ENCODE measurements at places on chromosomes 6 and 20.

- DNase-seq: no peak
Observed at GRCh38 chr6:122033564-122034181, 365.8 kb upstream of the HSF2 start.

- DNase-seq: no peak
Observed at GRCh38 chr6:157134402-157135047, 188.8 kb downstream of the TMEM242 start.

GRCh38 chr20:43974695-43975094 is 60.0 kb downstream of the TOX2 start:
- DNase-seq: no peak

GRCh38 chr6:4981761-4982160 is 22.1 kb downstream of the RPP40 start:
- DNase-seq: no peak

GRCh38 chr20:44336086-44336485 is 757 bp upstream of the R3HDML start:
- no peak for DNase-seq

DNA sequence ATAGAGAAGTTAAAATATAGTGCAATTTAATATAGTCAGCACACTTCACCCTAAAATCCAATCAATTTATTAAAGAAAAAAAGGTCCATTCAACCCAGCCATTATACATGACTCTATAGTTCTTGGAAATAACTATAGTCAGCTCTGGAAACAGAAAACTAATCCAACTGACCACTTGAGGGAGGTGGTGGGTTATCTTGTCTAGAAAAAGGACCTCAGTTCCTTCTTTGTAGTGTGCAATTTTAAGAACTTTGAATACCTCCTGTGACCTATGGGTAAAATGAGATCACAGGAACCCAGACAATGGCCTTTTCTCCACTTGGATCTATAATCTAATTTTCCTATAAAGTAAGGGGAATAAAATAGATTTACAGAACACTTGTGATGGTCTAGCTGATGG is 163.6 kb upstream of the CENPW start:
- no peak for DNase-seq

GRCh38 chr6:135149376-135149775 is 31.7 kb upstream of the MYB start:
- DNase-seq: no peak

- no peak for DNase-seq
Observed at GRCh38 chr20:54848262-54848661, 372.9 kb downstream of the DOK5 start.

- DNase-seq: no peak
Observed at GRCh38 chr6:1612299-1612973, 2.7 kb downstream of the FOXC1 start.

- DNase-seq: no peak
Observed at GRCh38 chr6:129235167-129236000, 352.4 kb downstream of the LAMA2 start.

GRCh38 chr6:110934381-110934898 is 24.1 kb upstream of the GTF3C6 start:
- DNase-seq: no peak

DNA sequence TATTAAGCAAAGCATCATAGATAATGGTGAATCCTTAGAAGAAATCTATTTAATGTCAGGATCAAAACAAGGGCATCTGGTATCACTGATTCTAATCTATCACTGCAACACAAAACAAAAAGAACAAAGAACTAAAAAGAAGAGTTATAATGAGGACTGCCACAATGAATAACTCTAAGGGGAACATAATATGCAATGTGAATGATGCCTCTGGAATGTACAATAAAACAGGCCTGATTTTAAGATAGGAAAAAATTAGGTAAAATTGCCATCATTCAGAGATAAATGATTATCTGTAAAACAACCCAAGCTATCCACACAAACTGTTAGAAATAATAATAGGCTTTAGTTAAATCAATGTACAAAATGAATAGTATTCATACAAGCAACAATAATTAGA is 936.7 kb upstream of the CITED2 start:
- DNase-seq: no peak

DNA sequence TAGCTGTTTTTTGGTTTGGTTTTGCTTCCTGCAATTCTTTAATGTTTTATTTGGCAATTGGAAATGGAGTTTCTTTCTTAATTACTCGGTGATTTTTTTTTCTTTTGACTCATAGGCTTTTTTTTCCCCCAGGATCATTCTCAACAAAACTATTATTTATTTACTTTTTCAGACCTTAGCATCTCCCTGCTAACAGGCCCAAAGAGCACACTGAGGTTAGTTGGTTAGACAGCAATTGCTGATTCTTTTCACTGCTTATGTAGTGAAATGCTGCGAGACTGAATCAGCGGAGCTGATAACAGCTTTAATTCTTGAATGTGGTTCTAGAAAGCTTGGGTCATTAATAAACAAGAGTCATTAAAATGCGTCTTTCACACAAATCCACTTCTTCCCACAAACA is 79.1 kb upstream of the ZFP64 start:
- no peak for DNase-seq

DNA sequence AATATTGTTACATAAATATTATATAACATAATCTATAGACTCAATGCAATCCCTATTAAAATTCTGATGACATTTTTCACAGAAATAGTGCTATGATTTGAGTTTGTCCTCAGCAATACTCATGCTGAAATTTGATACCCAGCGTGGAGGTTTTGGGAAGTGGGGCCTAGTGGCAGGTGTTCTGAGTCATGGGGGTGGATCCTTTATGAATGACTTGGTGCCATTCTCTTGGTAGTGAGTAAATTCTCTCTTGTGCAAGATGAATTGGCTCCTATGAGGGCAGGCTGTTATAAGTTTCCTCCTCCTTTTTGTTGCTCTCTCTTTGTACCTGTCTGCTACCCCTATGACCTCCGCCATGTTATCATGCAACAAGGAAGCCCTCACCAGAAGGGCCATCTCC is 65.8 kb downstream of the SHPRH start:
- DNase-seq: no peak

GRCh38 chr6:165545806-165546205 is 117.2 kb downstream of the PDE10A start:
- no peak for DNase-seq

- DNase-seq: no peak
Observed at GRCh38 chr20:47818996-47819609, 33.8 kb upstream of the SULF2 start.

GRCh38 chr20:46336735-46337134 is 28.4 kb upstream of the CDH22 start:
- no peak for DNase-seq

- DNase-seq: no peak
Observed at GRCh38 chr20:24808616-24809015, 140.5 kb upstream of the CST7 start.

- DNase-seq: no peak
Observed at GRCh38 chr6:142740449-142740848, 204.5 kb downstream of the HIVEP2 start.

DNA sequence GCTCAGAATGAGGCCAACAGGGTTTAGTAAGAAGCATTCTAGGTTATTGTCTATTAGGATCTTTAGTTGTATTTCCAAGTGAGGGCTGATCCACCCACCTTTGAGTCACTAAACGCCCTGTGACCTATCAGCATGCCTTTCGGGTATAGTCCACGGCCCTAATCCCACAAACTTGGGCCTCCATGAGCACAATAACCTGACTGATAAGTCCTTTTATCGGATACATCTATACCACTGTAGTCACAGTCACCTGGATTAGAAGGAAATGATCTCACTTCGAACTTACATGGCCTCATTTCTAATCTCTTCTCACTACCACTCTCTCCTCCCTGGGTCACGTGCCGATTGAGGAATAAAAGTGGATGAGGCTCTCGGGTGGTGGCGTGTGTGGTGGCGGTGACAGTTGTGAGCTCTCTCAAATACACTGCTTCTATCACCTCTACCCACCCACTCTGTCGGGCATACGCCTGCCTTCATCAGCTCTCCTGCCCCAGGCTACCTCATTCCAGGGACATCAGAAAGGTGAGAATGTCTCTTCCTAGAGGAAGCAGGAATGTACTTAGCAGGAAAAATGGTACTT is 65.2 kb downstream of the TRAM2 start:
- DNase-seq: no peak

GRCh38 chr20:4064144-4064909 is 49.0 kb upstream of the RNF24 start:
- no peak for DNase-seq

DNA sequence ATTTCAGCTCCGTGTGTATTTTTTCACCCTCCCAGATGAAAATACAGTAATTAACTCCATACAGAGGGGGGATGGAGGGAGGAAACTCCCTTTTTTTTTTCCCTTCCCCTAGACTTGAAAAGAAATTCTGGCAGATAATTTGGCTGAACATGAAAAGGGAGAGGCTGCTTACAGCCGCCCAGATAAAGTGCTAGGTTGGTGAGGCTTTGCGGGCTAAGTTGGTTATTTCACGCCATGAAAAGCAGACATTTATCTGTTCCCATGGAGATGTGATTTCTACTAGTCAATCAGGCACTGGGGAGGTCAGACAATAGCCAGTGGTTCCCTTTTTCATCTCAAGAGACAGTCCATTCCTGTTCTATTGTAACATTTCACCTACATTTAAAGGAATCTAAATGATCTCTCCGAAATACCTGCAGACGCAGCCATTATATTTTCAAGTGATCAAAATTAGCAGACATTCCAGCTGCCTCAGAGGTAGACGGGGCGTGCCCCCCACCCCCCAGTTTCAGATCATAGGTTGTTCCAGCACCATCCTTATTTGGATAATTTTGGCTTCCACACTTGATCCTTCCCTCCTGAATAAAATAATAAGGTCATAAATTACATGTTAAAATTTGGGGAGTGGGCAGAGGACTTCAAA is 143.9 kb upstream of the ZNF217 start:
- no peak for DNase-seq

DNA sequence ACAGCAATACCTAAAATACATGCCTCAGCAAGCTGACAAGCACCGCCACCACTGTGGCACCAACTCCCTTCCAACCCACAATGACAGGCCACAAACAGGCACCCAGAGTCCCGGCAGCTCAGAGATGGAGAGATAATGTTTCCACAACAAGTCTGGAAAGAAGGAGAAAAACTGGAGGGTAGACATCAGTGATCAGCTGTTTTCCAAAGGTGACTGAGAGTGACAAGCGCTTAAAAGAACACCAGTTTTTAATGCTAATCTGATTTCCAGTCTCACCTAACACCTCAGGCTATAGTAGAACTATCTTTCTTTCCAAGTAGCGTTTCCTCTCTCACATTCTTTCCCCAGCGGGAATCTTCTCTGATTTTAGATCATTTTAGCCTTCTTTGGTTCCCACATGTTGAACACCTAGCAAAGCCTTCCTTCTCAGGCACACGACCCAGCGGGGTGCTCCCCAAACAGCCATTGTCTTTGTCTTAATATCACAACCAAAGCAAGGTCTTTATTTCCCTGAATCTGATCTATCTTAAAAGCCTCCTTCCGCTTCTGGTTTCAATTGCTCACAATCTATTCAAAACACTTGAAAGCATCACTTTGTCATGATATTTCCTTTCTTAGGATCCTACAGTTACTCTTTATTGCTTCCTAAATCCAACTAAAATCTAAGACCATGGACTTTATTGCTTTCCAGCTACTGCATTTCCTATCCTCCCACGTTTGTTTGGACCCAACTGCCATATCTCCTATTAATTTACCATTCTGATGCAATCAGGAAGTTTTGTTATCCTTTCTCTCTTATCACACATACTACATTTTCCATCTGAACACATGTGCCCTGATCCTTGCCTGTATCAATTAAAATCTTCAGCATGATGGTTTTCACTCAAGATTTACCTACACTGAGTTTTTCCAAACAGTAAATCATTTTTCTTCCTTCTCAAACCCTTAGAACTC is 282.7 kb downstream of the ADGB start:
- no peak for DNase-seq

DNA sequence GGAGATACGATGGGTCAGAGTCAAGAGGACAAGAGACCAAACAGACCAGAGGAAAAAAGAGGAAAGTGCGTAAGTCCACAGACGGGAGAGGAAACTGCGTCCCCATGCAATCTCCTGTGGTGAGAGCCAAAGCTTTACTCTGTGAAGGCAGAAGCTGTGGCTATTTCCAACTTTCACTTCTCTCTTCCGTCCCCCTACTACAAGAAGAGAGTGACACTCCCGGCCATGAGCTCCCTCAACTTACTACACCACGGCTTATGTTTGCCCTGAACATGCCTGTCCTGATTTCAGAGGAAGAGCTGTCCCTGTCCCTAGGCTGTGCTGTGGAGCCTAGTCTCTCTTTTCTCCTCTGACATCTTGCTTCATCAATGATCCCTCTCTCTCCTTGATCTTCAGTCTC is 11.5 kb upstream of the SSR1 start:
- DNase-seq: no peak

- DNase-seq: no peak
Observed at GRCh38 chr6:150251566-150252186, 108.8 kb downstream of the PPP1R14C start.

All from cortex of kidney (tissue), 1 donor.